Kidney (tissue), 22 donors: ENCODE measurements at places on chromosomes 2 and 18. TPM values are rescaled to one million over a fixed set of nuclear protein-coding genes. Genes with fewer than 3 reads are reported as not detected.
A peak's percentile ranks its signal among the peaks of the same experiment; 100 is the strongest.

The TMEM18 gene
- polyA plus RNA-seq = 29.7 TPM

GRCh38 chr2:179460181-179460929 is 195.7 kb upstream of the SESTD1 start:
- H3K27me3 ChIP-seq = no peaks in the 10 kb centered on the region
- no peak for DNase-seq
- no peak overlapping the region for H3K4me3 ChIP-seq
- H3K36me3 ChIP-seq = no peaks in the 10 kb centered on the region

- peaks cover 2% of the 10 kb centered on the region for H3K4me1 ChIP-seq
- no peak for DNase-seq
- H3K27ac ChIP-seq = no peak overlapping the region
Measured at GRCh38 chr2:43605851-43606250, 10.0 kb upstream of the THADA start.

The CD8B gene
- not detected for polyA plus RNA-seq

The ALPP gene
- not detected for polyA plus RNA-seq

DNA sequence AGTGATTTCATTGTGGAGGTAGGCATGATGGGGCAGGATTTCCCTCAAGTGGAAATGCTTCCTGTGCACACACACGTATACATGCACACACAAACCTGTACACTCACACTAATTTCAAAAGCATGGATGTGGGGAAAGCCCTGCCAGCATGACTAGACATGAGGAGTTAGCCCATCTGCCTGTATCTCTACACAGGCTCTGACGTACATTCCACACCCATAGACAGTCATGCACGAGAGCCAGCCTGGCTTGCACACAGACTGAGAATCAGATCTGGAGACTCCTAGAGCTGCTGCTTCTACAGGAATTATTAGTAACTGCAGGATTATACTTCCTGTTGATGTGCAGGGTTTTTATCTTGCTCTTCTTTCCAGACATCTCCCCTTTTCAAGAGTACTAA is 27.3 kb upstream of the NFU1 start:
- H3K4me1 ChIP-seq = no peaks in the 10 kb centered on the region
- no peaks in the 10 kb centered on the region for H3K36me3 ChIP-seq
- no peak overlapping the region for H3K4me3 ChIP-seq

The RPRM gene
- polyA plus RNA-seq = 1.3 TPM

GRCh38 chr2:174599310-174599921 is 1.8 kb upstream of the WIPF1 start:
- no peaks in the 10 kb centered on the region for H3K4me1 ChIP-seq
- no peaks in the 10 kb centered on the region for H3K27me3 ChIP-seq
- no peak for DNase-seq
- no peak overlapping the region for H3K4me3 ChIP-seq

The AQP12B gene
- polyA plus RNA-seq = not detected

DNA sequence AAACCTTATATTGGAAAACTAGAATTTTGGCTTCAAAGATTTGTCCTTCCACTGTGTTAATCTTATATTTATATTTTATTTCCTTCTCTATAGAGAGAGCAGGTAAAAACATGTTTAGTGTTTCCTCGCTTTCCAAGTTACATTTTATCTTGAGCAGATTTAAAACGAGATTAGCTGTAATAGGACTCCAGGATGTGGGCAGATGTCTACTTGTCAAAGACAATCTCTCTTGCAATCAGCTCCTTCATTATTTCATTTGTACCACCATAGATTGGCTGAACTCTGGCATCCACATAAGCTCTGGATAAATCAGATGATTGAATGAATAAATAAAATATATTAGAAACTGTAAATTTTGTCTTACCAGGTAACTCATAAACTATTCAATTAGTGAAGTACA is 17.5 kb upstream of the KANSL1L start:
- H3K27ac ChIP-seq = peak overlapping the region; percentile 50
- no peaks in the 10 kb centered on the region for H3K27me3 ChIP-seq
- H3K4me1 ChIP-seq = no peaks in the 10 kb centered on the region
- DNase-seq = no peak
- H3K4me3 ChIP-seq = no peak overlapping the region

- no peaks in the 10 kb centered on the region for H3K4me1 ChIP-seq
- H3K36me3 ChIP-seq = no peaks in the 10 kb centered on the region
- H3K27me3 ChIP-seq = no peaks in the 10 kb centered on the region
- no peak overlapping the region for H3K27ac ChIP-seq
Measured at GRCh38 chr18:55515214-55515613, 72.8 kb downstream of the TCF4 start.

GRCh38 chr18:58140387-58141325 is 96.6 kb downstream of the NEDD4L start:
- no peaks in the 10 kb centered on the region for H3K27me3 ChIP-seq
- no peaks in the 10 kb centered on the region for H3K36me3 ChIP-seq
- H3K4me3 ChIP-seq = no peak overlapping the region
- peaks cover 11% of the 10 kb centered on the region for H3K4me1 ChIP-seq
- no peak overlapping the region for H3K27ac ChIP-seq

The SERPINB2 gene
- polyA plus RNA-seq = not detected

- no peaks in the 10 kb centered on the region for H3K4me1 ChIP-seq
- H3K27me3 ChIP-seq = no peaks in the 10 kb centered on the region
- H3K36me3 ChIP-seq = no peaks in the 10 kb centered on the region
- no peak for DNase-seq
- H3K27ac ChIP-seq = no peak overlapping the region
Measured at GRCh38 chr2:234032279-234032856, 18.1 kb upstream of the SPP2 start.

DNA sequence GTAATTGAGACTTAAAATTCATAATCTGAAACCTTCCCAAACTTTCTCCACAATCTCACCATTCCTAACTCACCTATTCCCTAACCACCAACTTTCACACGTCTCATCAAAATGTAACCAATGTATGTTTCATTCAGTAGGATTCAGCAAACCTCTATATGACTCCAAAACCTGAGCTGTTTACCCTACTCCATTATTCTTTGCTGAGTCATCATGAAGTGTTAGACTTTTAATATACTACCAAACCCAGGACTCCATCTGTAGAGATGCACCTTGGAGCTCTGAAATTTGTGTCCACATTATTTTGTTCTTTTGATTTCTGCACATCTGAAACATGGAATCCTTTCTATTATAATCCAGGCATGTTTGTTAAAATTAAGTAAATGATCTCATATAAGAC is 727.0 kb upstream of the PIK3C3 start:
- no peak for DNase-seq
- H3K4me3 ChIP-seq = no peak overlapping the region
- H3K27me3 ChIP-seq = no peaks in the 10 kb centered on the region
- no peaks in the 10 kb centered on the region for H3K36me3 ChIP-seq
- H3K4me1 ChIP-seq = no peaks in the 10 kb centered on the region

GRCh38 chr2:183488421-183488820 is 364.2 kb downstream of the NUP35 start:
- no peaks in the 10 kb centered on the region for H3K27me3 ChIP-seq
- H3K4me1 ChIP-seq = no peaks in the 10 kb centered on the region
- no peak for DNase-seq

DNA sequence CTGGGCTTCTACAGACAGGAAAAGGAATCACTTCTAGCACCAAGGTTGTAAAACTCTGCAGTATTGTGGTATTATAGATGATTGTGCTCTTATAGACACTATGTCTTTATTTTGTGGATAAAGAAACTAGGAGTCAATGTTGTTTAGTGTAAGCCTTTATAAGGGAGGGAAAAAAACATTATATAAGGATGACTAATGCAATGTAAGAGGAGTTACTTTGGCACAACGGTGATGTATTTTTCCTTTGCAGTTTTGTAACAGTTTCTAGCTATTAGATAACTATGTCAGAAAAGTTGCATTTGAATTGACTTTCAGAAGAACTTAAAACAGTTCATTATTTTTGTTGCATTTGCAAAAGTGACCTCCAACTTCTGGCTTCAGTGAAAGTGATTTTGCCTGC is 545.4 kb downstream of the CCDC85A start:
- no peak for DNase-seq
- H3K27me3 ChIP-seq = no peaks in the 10 kb centered on the region
- no peak overlapping the region for H3K4me3 ChIP-seq
- no peak overlapping the region for H3K27ac ChIP-seq
- no peaks in the 10 kb centered on the region for H3K4me1 ChIP-seq
- no peaks in the 10 kb centered on the region for H3K36me3 ChIP-seq

DNA sequence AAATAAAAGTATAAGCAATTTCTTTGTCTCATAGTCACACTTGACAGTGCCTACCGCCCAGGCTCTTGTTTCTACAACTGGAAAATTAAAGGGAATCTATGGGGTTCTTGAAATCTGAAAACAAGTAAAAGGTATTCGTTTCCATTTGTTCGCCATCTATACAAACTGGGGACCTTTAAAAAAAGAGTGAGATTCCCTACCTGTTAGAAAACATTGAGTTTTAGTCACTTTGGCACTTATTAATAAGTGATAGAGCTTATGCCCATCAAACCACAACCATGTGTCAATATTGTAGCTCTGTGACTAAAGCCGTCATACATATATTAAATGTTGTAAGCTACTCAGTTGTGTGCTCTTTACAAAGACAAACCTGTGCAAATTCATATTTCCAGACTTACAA is 13.2 kb downstream of the FN1 start:
- H3K4me1 ChIP-seq = no peaks in the 10 kb centered on the region
- H3K27me3 ChIP-seq = no peaks in the 10 kb centered on the region
- no peaks in the 10 kb centered on the region for H3K36me3 ChIP-seq
- no peak for DNase-seq

The CAMKMT gene
- polyA plus RNA-seq = 9.9 TPM

The UGT1A8 gene
- polyA plus RNA-seq = 30.0 TPM

The SLC40A1 gene
- 45.8 TPM for polyA plus RNA-seq

GRCh38 chr2:79627237-79627636 is 114.4 kb downstream of the CTNNA2 start:
- H3K27me3 ChIP-seq = no peaks in the 10 kb centered on the region
- no peaks in the 10 kb centered on the region for H3K4me1 ChIP-seq
- DNase-seq = no peak
- H3K36me3 ChIP-seq = no peaks in the 10 kb centered on the region
- no peak overlapping the region for H3K27ac ChIP-seq

The LBX2 gene
- 1.5 TPM for polyA plus RNA-seq

GRCh38 chr2:219030177-219030940 is 11.0 kb downstream of the CFAP65 start:
- H3K36me3 ChIP-seq = no peaks in the 10 kb centered on the region
- H3K4me1 ChIP-seq = no peaks in the 10 kb centered on the region

- H3K4me3 ChIP-seq = no peak overlapping the region
- H3K27ac ChIP-seq = no peak overlapping the region
- DNase-seq = no peak
- no peaks in the 10 kb centered on the region for H3K4me1 ChIP-seq
- H3K36me3 ChIP-seq = no peaks in the 10 kb centered on the region
Measured at GRCh38 chr2:132953771-132954170, 283.8 kb upstream of the LYPD1 start.

DNA sequence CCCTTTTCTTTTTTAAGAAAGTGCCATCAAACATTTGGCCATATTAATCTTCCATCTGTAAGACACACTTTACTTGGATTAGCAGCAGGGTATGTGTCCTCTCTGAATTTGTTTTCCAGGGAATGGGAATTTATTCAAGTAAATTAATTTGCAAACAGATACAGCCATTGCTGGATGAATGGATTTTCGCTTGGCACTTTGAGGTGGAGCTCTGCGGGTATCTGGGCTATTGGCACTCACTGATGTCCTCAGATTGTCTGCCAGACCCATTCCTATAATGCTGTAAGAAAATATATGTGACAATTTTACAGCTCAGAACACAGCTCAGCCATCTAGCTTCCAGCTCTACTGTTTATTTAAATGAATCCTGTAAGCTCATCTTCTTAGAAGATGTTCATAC is 201.2 kb upstream of the CDH20 start:
- H3K27ac ChIP-seq = no peak overlapping the region
- H3K36me3 ChIP-seq = no peaks in the 10 kb centered on the region
- H3K4me1 ChIP-seq = peaks cover 3% of the 10 kb centered on the region
- no peak overlapping the region for H3K4me3 ChIP-seq

The SPOPL gene
- 4.0 TPM for polyA plus RNA-seq

The RAX gene
- polyA plus RNA-seq = not detected

- no peaks in the 10 kb centered on the region for H3K4me1 ChIP-seq
- H3K27me3 ChIP-seq = no peaks in the 10 kb centered on the region
Measured at GRCh38 chr2:181106229-181106628, 125.8 kb downstream of the UBE2E3 start.

The CACNB4 gene
- polyA plus RNA-seq = 1.3 TPM

DNA sequence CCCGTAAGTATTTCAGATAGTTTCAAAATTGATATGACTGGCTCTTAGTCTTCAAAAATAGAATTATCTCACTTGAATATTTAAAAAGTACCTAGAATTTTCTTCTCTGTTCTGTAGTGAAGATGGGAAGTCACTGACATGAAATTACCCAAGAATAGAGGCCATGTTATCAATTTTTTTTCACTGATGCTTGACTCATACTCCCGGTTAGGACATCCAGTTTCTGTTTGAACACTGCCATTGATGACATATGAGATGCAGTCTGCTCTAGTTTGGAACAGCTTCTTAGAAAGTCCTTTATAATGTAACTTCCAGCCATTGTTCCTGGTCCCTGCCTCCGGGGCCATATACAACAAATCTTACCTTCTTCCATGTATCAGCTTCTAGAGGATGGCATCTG is 26.0 kb downstream of the MAP3K20 start:
- no peaks in the 10 kb centered on the region for H3K27me3 ChIP-seq
- no peak for DNase-seq
- no peak overlapping the region for H3K4me3 ChIP-seq
- no peak overlapping the region for H3K27ac ChIP-seq
- no peaks in the 10 kb centered on the region for H3K4me1 ChIP-seq

GRCh38 chr2:130845505-130846085 is 8.9 kb downstream of the ARHGEF4 start:
- H3K27ac ChIP-seq = no peak overlapping the region
- DNase-seq = peak; percentile 55
- no peaks in the 10 kb centered on the region for H3K4me1 ChIP-seq

- H3K4me3 ChIP-seq = no peak overlapping the region
- no peak overlapping the region for H3K27ac ChIP-seq
- no peaks in the 10 kb centered on the region for H3K36me3 ChIP-seq
- DNase-seq = no peak
- H3K27me3 ChIP-seq = no peaks in the 10 kb centered on the region
Measured at GRCh38 chr18:38792731-38793130, 1227.1 kb upstream of the CELF4 start.

- H3K4me3 ChIP-seq = no peak overlapping the region
- H3K4me1 ChIP-seq = peaks cover 16% of the 10 kb centered on the region
- no peaks in the 10 kb centered on the region for H3K36me3 ChIP-seq
- H3K27me3 ChIP-seq = no peaks in the 10 kb centered on the region
Measured at GRCh38 chr2:54899576-54900200, 150.6 kb downstream of the RTN4 start.

GRCh38 chr2:86313341-86313740 is 24.1 kb downstream of the REEP1 start:
- H3K4me1 ChIP-seq = no peaks in the 10 kb centered on the region
- no peak overlapping the region for H3K27ac ChIP-seq
- no peaks in the 10 kb centered on the region for H3K36me3 ChIP-seq
- no peak for DNase-seq
- H3K4me3 ChIP-seq = no peak overlapping the region

- H3K27me3 ChIP-seq = no peaks in the 10 kb centered on the region
- H3K4me1 ChIP-seq = no peaks in the 10 kb centered on the region
- no peak overlapping the region for H3K27ac ChIP-seq
- H3K36me3 ChIP-seq = no peaks in the 10 kb centered on the region
- DNase-seq = no peak
Measured at GRCh38 chr18:55479656-55480420, 108.2 kb downstream of the TCF4 start.
